Panc1 (cell line): ENCODE measurements at places on chromosomes 3 and 15. TPM values are rescaled to one million over a fixed set of nuclear protein-coding genes. Genes with fewer than 3 reads are reported as not detected.

DNA sequence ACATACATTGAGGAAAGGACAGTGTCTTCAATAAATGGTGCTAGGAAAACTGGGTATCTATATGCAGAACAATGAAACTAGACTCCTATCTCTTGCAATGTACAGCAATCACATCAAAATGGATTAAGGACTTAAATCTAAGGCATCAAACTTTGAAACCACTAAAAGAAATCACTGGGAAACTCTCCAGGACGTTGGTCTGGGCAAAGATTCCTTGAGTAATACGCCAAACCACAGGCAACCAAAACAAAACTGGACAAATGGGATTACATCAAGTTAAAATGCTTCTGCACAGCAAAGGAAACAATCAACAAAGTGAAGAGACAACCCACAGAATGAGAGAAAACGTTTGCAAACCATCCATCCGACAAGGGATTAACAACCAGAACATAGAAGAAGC, 14.5 kb downstream of the LAMP3 start:
- H3K27ac ChIP-seq = no peak overlapping the region
- no peaks in the 10 kb centered on the region for H3K36me3 ChIP-seq
- no peaks in the 10 kb centered on the region for H3K27me3 ChIP-seq
- DNase-seq = no peak
- no peak overlapping the region for H3K4me3 ChIP-seq

DNA sequence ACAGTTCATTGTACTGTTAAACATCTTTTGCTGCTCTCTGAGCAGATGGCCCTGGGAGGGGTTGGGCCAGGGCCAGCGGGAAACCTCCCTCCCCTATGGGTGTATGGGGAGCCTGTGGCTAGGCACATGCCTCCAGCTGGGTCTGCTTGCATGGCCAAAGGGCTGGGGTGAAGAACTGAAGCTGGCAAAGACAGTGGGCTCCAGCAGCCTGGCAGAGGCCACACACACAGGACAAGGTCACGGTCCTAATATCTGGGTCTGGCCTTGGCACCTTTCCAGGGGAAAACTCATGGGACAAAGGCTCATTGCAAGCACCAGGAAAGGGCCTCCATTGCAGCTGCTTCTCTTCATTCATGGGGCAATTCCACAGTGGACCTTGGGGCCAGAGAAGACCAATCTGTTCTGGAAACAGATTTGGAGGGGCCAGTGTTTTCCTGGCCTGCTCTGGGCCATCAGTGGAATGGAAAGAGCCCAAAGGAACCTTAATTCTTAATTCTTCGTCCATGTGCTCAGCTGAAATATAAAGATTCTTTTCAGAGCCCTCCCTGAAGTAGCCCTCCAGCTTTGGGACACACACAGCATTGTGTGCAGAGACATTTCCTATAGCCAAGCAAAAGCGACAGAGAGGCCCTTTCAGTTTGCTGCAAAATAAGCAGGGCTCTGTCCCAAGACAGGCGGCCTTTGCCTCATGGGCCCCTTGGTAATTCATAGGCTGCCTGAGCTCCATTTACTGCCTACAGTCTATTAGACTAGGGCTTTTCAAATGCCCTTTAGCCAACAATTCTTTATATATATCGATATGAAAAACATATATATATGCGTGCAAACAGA, 11.3 kb upstream of the LIMD1 start:
- no peaks in the 10 kb centered on the region for H3K27me3 ChIP-seq
- H3K36me3 ChIP-seq = no peaks in the 10 kb centered on the region
- no peak for DNase-seq
- H3K4me3 ChIP-seq = no peak overlapping the region
- H3K27ac ChIP-seq = no peak overlapping the region

DNA sequence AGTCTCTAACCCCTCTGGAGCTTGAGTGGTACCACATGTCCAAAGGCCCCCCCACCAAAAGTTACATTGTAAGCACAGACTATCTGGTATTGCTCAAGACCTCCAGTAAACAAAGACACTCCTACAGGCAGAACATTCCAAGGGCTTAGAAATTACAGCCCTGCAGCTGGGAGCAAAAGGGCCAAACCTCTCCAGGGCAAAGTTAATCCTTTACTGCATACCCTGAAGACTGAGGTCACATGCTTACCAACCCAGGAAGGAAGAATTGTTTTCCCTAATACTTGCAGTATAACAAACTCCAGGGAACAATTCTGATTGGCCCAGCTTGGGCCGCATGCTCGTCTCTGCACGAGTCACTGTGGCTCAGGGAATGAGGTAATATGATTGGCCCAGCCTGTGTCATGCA, 266.1 kb upstream of the NR2F2 start:
- no peak overlapping the region for H3K4me3 ChIP-seq
- no peak for DNase-seq
- no peaks in the 10 kb centered on the region for H3K27me3 ChIP-seq
- H3K27ac ChIP-seq = no peak overlapping the region

Gene PYGO1
- total RNA-seq = 2.4 TPM

Gene ATP6V1A
- total RNA-seq = 89.6 TPM

Gene TMIE
- 1.1 TPM for total RNA-seq

Gene XCR1
- total RNA-seq = not detected
